ENCODE measurements at places on chromosomes 3 and 15.
A peak's percentile ranks its signal among the peaks of the same experiment; 100 is the strongest.

- DNase-seq, result no peak
These were observed 7.0 kb downstream of the B2M start for GRCh38 chr15:44718180-44718926.

DNA sequence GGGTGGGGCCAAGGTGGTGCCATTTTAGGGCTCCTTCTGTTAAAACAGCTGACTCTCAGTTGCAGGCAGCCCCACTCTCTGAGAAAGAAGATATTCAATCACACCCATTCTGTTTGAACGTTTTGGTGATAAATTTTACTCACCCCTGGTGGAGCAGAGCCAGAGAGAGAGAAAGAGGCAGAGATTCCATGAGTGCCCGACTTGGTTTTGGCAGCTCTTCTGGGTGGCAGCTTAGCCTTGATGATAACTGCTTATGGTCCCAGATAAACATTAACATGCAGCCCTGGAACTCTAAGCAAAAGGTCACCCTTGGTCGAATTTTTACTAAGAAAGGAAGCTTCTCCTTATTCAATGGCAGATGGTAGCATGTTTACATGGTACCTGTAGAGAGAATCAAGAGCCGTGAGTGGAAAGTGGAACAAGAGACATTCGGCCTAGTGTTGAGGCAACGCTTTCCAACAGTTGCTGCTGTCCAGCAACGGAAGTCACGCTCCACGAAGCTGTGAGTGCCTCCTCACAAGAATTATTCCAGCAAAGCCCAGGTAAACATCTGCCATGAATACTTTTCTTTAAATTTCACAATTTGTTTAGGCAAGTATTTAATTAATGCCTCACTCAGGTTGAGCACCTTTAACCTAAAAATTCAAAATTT is 530.6 kb upstream of the ROBO2 start:
- DNase-seq, result no peak

GRCh38 chr3:98513091-98513511 is 9.6 kb downstream of the CLDND1 start:
- DNase-seq, result peak; percentile 22

DNA sequence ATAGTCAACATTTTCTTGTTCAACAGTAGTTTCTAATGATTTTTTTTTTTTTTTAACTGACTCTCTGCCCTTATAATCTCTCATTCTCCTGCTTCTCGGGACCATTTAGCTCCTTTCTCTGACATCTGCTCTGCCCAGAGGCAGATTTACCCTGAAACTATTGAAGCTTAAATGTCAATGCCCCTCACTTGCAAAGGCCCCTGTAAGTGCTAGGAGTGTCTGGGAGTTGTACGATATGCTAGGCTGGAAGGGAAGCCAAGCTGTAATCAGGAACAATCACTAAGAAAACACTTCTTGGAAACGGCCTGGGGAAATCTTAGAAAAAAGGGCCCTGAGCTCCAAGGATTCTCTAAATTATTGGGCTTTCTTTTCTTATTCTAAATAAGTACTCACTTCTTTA is 5.8 kb upstream of the PLOD2 start:
- DNase-seq, result peak; percentile 60

DNA sequence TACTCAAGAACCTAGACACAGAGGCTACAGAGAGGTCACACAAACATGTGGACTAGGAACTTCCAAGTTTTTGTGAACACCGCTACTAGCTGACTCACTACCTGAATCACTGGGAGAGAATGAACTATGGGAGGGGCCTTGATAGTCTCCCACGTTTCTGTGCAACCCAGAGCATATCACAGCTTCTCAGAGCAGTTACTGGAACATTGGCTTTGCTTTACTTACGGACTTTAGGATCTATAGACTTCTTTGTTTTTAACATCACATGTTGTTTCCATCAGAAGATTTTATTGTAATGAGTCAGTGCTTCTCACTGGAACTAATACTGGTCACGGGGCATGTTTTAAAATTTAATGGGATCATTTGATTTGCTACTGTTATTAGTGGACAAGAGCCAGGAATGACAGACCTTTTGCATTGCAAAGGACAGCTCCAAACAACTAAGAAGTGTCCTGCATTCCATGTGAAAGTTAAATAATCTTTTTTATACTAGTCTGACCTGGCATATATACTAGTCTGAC is 35.6 kb downstream of the RTP4 start:
- peak; percentile 95 for DNase-seq

GRCh38 chr3:13788522-13789424 is 91.1 kb downstream of the WNT7A start:
- DNase-seq, result no peak

GRCh38 chr15:36256404-36256807 is 323.0 kb upstream of the CDIN1 start:
- no peak for DNase-seq

DNA sequence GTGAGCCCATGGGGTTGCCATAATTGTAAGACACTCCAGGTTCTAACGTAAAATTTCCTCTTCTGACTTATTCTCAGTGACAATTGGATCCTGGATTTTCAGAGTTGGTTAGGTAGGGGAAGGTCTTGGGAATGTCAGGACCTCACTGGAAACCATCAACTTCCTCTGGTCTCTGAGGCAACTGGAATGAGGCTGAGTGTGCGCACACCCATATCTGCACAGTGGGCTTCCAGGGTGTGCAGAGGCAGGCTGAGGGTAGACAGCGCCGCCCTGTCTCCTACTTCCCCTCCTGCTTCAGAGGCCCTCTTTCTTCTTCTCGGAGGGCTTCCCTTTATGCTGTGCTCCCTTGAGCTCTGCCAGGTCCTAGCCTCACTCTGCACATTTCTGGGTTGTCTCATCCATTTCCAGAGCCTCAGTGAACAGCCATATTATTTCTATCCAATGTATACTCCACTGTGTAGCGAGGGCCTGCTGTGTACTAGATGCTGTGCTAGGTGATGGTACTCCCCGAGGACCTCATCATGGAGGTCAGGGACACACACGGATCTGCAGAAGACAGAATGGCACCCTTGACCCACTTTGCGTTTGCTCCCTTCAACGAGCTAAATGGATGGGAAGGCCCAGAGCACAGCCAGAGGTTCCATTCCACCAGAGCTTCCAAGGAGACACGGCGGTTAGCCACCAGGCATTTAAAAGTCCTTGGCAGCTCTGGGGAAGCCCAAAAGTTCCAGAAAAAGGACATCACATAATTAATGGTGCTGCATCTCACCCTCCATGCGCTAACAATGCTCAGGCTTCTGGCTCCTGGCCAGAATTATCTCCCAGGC is 18.3 kb downstream of the ACAA1 start:
- DNase-seq, result no peak

DNA sequence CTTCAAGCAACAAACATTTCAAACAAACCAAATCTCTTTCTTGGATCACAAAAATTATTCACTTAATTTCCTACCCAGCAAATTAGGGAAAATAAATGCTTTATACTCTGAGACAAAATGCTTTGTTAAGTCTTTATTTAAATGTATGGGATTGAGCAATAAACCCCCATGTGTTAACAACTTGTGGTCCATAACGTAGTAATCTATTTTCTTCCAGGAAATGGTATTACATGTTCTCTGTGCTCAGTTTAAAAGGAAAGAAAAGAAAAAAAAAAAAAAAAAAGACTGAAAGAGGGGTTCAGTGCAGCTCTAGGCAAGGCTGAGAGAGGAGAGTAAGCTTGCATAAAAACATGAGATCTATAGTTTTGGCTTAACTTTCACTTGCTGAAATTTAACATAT is 102.3 kb downstream of the PIK3CB start:
- DNase-seq, result no peak
